ENCODE measurements at places on chromosomes 5 and 9. TPM values are rescaled to one million over a fixed set of nuclear protein-coding genes. Genes with fewer than 3 reads are reported as not detected.

Gene MPDZ
- polyA plus RNA-seq = 37.1 TPM

Gene LCN2
- 1.9 TPM for polyA plus RNA-seq

Gene HAVCR2
- polyA plus RNA-seq = 10.9 TPM

Gene DMGDH
- 23.1 TPM for polyA plus RNA-seq

Gene FAM169A
- 17.8 TPM for polyA plus RNA-seq

Gene IL33
- 13.5 TPM for polyA plus RNA-seq

Gene CENPP
- polyA plus RNA-seq = 6.1 TPM

GRCh38 chr5:150514708-150515211, 6.8 kb downstream of the NDST1 start:
- DNase-seq = no peak

- DNase-seq = no peak
Observed at GRCh38 chr5:345404-346195, 24.1 kb downstream of the AHRR start.

GRCh38 chr5:40480392-40480791, 199.3 kb upstream of the PTGER4 start:
- DNase-seq = no peak

DNA sequence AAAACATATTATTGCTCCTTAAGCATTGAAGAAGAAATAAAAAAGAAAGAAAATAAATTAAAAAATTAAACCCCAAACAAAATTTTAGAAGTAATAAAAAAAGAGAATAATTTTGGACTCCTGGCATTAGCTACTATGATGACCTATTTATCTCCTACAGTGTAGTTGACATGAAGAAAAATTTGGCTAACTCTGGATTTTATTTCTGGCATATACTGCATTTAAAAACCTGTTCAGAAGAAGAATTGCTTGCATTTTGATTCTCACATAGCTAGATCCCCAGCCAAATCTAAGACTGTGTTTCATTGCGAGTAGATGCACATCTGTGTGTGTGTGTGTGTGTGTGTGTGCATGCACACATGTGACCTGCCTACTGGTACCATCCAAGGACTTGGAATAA, 30.1 kb upstream of the GABRG2 start:
- no peak for DNase-seq

DNA sequence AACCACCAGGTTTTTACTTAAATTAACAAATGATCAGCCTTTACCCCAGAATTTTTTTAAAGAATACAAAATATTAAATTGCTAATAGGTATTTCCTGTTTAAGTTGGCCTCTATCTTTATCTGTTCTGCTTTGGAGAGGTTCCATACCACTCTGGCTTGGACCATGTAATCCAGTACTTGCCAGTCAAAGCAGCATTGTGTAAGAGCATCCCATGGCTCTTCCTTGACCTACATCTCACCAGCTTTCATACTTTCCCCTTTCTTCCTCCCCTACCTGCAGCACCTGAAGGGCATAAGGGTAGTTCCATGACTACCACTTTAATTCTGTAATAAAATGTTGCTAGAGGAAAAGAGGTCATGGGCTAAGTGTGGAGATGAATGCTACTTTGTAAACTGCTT, 140.8 kb upstream of the MTAP start:
- no peak for DNase-seq

GRCh38 chr5:75510417-75510835, 1.0 kb downstream of the CERT1 start:
- no peak for DNase-seq

GRCh38 chr9:90219548-90220118, 423.0 kb downstream of the DIRAS2 start:
- no peak for DNase-seq

DNA sequence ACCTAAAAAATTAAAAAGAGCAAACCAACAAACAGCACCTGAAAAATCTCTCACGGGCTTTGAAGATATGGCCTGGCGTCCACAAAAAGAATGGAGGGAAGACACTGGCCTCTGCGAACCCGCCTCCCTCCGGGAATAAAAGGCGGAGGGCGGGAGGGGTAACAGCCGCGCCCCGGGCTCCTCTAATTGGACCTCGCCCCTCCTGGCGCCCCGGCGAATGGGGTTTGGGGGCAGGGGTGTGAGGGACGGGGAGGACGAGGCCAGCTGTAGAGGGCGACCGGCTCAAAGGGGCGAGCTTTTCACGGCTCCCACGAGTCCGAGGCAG, 753 bp downstream of the FANCC start:
- DNase-seq = peak; percentile 48

- no peak for DNase-seq
Observed at GRCh38 chr5:177474846-177475562, 1.6 kb upstream of the DBN1 start.

DNA sequence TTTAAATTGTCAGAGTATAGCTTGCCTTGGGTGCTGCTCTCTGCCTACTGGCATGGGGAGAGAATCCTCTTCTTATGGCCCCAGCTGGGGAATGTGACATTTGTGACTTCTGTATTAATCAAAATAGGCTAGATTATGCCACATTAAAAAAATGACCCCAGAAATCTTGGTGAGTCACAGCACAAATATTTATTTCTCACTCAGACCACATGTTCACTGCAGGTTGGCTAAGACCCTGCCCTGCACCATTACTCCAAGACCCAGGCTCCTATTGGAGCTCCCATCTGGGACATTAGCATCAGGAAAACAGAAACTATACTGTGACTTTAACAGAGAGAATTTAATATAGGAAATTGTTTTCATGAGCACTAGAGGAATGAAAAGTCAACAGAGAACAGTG, 16.6 kb upstream of the WHRN start:
- no peak for DNase-seq

DNA sequence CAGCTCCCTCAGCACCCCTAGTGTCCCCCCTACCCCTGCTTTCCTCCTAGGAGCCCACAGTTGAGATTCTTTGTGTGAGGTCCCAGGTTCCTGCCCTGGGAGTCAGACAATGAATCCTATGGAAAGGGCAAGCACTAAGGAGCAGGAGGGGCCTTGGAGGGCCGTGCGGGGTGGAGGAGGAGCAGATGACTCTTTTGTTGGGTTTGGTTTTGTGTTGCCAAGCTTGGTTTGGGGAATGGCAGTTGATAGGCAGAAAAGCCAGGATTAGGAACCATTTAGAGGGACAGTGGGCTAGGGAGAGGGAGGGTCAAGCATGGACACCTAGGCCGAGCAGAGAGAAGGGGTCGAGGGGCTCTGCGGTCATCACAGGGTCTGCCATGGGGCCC, 61.6 kb upstream of the SPTLC1 start:
- DNase-seq = no peak

DNA sequence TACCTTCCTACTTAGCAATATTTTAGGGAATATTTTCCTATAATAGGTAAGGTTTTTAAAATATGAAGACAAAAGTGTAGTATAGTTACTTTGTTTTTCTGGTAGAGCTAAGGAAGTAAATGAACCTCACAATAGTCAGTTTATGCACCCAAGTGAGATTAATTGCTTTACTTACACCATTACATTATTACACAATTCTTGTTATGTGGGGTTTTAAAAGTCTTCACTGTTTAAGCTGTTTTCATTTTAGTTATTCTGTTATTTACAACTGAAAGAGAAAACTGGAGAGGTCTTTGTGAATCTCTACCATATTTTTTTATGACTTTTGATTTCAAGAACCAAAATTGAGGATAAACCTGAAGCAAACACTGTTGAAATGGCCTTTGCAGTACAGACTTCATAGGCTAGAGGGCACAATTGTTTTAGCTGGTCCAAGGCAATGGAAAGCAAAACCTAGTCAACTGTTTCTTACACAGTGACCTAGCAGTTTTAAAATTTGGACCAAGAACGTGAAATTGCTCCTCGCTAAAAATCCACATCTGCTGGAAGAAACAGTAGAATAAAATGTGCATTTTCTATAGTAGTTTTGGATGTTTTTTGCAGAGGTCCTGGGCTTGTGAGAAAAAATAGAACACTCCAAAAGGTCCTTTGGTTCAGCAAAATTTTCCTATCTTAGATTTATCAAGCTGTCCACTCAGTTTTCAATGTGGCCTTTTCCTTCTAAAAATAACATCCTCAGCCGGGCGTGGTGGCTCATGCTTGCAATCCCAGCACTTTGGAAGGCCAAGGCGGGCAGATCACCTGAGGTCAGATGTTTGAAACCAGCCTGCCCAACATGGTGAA, 66.4 kb upstream of the FER start:
- peak; percentile 44 for DNase-seq

DNA sequence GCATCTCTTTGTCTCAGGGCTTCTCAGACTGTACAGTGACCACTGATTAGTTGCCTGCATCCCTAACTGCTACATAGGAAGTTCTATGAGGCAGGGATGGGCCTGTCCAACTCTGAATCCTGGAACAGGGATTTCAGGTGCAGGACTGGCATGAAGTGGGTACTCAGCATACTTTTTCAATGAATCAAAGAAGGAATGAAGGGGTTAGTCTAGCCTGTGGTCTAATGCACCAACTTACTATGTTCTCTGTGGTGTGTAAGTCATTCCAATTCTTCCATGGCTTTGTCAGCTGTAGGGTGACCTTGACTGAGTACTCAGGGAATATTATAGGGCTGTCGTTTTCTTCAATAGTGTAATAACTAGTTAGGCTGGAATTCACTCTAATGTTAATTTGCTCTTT, 8.3 kb downstream of the COL15A1 start:
- DNase-seq = no peak

DNA sequence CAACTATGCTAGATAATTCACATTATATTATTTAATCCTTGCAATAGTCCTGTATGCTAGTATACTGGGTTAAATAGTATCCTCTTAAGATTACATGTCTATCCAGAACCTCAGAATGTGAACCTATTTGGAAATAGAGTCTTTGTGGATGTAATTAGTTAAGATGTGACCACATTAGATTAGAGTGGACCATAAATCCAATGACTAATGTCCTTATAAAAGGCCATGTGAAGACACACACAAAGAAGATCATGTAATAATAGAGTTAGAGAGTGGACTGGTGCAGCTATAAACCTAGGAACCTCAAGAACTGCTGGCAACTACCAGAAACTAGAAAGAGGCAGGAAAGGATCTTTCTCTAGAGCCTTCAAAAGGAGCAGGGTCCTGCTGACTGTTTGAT, 263.6 kb upstream of the PTGER4 start:
- DNase-seq = no peak

- DNase-seq = no peak
Observed at GRCh38 chr9:76379494-76379893, 14.7 kb downstream of the RFK start.

DNA sequence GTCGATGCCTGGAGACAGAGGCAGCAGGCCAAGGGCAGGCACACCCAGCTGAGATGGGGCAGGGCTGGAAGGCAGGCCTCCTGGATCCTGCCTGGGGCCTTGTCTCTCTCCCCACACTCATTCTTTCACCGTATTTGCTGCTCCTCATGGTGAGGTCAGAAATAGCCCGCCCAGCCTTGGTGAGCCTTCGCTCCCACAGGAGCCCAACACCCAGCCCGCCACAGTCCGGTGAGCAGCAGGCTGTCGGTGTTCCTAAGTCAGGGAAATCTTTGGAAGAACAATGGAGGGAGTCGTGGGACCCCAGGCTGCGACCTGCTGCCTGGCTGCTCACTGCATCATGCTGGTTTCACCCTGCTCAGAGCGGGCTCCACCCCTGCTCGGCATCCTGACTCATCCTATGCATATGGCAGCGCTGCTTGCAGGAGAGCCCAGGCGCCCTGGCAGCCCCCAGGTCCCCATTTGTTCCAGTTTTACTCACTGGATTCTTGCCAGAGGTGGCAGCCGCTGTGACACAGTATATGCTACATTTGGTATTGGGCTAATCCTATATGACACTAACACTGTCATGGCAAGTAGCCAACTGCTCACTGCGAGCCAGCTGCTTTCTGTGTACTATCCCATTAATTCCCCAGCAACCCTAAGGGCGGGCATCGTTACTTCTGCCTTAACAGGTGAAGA, 53.2 kb upstream of the NCS1 start:
- no peak for DNase-seq

GRCh38 chr5:73558950-73559349, 6.5 kb downstream of the ANKRA2 start:
- no peak for DNase-seq

DNA sequence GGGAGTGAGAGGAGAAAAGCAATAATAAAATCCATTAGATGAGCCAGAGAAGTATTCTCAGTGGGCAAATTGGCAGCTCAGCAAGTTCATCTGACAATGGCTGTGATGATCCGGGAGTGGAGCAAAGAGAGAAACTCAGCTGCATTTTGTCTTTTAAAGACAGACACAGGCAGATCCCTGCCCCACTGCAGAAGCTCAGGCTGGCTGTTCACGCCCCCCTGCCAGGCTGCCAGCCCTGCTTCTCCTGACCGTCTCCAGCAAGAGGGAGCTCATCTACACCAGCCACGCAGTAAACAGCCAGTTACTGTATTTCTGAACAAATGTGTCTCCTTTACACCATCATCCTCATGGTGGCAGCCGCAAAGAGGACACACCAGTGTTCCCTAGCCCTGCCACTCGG, 114.3 kb upstream of the SARDH start:
- DNase-seq = no peak

All from right renal pelvis (tissue), 4 donors.